ENCODE measurements at places on chromosomes 13 and 19. TPM values are rescaled to one million over a fixed set of nuclear protein-coding genes. Genes with fewer than 3 reads are reported as not detected.

DNA sequence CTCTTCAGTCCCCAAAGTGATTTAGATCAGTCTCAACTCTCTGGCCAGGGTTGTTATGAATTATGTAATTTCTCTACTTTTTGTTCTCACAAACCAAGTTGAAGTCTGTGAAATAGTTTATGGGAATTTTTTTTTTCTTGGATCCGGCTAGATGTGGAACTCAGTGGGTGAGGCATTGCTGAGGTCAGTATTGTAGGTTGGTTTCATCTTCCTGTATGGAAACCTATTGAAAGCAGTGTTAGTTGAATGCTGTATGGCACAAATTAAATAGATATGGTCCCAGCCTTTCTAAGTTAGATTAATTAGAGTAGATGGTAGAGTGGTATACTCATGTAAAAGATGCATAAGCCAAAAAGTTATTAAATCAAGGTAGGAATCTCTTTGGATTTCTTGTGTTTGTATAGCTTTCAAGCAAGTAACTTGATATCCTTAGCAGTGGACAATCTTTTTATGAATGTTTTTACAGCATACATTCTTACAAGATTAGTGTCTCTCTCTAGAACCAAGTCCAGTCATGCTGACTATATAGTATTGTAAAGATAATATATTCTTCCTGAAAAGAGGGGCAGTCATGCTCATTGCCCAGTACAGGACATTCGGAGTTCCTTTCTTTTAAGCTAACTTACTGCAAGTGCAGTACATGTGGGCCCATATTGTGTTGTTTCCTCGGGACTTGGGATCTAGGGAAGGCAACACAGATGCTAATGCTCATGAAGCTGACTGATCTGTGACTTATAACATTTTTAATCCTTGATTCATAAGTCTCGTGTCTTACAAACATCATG is 2541.1 kb downstream of the PCDH9 start:
- DNase-seq = no peak

The GPX4 gene
- total RNA-seq = 213 TPM

DNA sequence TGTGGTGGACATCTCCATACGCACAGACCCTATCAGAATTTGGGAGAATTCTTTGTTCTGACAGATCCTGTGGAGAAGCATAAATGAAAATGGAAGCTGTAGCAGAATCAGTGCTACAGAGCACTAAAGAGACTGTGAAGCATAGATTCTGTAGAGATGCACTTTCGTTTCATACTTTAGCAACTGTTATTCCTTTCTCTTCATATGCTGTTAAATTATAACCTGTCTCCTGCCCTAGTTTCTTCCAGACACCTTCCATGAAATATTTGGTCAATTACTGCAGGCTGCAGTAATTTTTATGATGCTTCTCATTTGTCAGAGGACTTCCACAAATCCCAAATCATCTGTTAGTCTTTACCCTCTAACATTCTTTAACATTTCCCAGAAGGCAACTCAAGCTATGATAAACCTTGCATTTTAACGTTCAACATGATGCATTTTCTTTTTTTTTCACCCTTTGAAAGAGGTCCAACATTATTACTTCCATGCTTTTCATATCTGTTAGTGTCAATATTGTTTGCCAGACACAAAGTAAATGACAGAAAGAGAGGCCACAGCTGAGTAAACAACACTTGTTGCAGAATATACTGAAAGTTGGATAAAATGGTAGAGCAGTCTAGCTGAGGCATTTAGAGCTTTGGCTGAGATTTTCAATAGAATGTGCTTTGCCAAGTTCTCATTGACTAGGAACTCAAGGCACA is 412.7 kb downstream of the LMO7 start:
- no peak for DNase-seq

DNA sequence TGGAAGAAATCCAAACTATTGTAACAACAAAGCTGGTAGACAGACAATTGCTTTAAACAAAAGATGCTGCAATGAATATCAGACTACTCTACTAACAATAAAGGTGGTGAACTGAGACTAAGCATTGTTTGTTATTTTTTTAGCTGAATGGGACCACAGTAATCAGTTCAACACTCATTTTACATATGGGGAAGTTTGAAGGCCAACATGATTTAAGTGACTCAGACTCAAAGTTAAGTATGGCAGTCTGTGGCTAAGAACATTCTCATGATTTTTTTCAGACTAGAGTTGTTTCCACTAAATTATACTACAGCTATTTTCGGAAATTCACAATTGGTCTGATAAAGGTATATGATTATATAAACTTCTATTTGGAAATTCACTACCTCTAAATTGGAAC is 10.4 kb downstream of the EXOSC8 start:
- DNase-seq = no peak

The CHMP2A gene
- total RNA-seq = 95.6 TPM

GRCh38 chr19:55041244-55041626 is 3.2 kb upstream of the GP6 start:
- no peak for DNase-seq

The PCSK4 gene
- 1.3 TPM for total RNA-seq

DNA sequence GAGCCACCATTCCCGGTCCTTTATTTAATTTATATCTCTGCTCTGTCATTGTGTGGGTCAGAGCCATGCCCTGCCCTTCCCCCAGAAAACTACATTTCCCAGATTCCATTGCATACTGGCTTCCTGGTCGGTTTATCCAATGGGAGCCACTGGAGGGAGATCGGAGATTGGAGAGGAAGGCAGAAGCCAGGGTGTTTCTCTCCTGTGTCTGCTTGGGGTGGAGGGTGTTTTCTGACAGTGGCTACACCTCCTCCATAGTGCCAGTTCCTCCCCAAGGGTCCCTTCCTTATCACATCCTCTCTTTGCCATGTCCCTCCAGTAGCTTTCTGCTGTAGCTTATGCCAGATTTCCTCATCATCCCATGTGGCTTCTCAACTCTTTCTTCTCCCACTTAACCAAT is 19.0 kb downstream of the OLFM2 start:
- DNase-seq = no peak

The MAST3 gene
- total RNA-seq = 44.3 TPM

DNA sequence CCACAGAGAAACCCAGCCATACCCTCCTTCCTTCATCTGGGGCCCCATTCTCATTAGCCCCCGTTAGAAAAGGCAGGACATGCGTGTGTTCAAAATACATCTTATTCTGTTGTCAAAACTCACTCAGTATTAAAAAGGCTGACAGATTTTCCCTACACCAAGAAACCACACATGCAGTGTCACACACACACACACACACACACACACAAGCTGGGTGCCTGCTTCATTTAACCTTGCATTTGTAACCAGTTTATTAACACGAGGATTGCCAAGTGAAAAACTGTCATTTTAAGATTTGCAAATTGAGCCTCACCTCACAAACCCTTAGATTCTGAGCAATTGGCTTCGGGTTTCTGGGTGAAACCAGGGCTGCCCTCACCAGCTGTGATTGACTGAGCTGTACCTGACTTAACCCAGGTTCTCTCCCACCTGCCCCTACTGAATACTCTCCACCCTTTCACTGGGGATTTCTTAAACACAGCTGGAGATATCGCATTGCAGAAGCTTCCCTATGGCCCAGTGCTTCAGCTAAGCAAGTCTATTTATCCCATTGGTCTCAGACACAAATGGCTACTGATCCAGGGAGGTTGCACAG is 172.7 kb upstream of the ZNF507 start:
- DNase-seq = no peak

DNA sequence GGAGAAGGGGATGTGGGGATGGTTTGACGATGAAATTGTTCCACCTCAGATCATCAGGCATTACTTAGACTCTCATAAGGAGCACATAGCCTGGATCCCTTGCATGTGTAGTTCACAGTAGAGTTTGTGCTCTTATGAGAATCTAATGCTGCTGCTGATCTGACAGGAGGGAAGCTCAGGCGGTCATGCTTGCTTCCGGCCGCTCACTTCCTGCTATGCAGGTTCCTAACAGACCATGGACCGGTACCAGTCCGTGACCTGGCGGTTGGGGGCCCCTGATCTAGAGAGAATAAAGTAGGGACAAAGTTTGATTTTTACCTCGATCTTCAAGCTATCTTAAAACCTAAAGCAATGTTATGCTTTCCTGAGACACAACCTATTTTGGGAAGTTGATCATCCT is 373.8 kb upstream of the ARGLU1 start:
- DNase-seq = no peak

DNA sequence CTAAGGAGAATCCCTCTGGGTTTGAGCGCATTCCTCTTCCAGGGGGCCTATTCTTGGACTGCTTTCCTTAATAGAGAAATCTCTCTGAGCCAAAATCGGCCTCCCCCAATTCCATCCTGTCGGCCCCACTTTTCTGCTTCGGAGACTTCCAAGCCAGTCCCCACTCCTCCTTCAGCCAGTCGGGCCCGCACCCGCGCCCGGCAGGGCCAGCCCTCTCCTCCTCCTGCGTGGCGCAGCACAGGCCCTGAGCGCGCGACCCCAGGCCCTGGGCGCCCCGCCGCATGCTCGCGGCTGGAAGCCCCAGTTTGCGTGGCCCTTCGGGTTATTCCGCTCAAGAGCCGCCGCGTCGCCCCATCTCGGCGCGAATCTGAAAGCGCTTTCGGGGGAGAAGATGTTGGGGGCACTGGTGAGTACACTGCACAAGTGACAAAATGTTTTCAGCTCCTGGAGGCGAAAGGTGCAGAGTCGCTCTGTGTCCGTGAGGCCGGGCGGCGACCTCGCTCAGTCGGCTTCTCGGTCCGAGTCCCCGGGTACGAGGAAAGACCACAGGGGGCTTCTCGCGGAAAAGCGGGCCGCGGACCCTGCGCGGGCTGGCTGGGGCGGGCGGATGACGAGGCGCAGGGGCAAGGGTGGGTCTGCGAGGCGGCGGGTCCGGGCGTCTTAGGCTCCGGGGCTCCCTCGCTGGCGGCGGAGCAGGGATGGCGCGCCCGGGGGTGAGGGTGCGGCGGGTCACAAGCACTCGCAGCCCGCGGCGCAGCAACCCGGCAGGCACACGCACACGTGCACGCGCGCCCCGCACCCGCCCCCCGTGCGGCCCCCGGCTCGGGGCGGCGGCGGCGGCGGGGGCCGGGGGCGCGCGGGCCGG is at the start of gene IL17D:
IL17D (plus strand) TSS at position 785 of the 865 bp plus-strand sequence. CDS start 303 bp downstream, outside the sequence.
- peak; percentile 40 for DNase-seq

DNA sequence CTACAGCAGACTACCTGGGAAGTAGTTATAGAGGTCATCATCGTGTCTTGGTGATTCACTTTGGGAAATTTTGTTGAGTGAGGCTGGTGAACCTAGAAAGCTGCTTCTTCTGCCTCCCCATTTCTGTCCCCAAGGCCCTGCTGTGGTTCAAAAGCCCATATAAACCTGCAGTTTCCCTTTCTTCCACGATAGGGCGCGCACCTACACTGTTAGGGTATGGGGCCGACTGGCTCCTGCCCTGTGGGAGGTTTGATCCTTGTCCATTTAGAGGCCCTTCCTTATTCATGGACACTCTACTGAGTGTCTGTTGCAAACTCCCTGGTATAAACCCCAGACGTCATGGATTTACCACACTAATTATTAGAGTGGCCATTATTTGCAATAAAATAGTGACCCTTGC is 191.8 kb downstream of the GGACT start:
- DNase-seq = no peak

The PLIN4 gene
- not detected for total RNA-seq

DNA sequence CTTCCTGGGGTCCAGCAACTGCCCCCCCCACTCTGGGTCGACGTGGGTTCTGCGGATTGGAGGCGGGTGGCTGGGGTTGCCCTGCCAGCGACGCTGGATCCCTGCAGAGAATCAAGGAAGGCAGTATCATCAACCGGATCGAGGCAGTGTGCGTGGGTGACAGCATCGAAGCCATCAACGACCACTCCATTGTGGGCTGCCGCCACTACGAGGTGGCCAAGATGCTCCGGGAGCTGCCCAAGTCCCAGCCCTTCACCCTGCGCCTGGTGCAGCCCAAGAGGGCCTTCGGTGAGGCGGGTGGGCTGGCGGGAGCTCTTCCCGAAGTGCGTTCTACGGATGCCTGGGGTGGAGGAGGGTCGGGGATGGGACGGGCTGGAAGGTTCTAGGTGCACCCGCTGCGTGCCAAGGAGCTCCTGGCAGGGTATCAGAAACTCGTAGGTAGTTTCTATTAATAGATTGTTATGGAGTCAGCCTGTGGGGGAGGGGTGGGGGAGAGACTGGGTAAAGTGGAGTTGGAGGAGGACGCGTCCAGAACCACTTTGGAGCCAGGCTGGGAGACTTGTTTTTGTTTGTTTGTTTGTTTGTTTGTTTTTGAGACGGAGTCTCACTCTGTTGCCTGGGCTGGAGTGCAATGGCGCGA is 1.5 kb downstream of the GIPC3 start:
- no peak for DNase-seq

GRCh38 chr13:48184260-48184659 is 48.7 kb upstream of the ITM2B start:
- no peak for DNase-seq

DNA sequence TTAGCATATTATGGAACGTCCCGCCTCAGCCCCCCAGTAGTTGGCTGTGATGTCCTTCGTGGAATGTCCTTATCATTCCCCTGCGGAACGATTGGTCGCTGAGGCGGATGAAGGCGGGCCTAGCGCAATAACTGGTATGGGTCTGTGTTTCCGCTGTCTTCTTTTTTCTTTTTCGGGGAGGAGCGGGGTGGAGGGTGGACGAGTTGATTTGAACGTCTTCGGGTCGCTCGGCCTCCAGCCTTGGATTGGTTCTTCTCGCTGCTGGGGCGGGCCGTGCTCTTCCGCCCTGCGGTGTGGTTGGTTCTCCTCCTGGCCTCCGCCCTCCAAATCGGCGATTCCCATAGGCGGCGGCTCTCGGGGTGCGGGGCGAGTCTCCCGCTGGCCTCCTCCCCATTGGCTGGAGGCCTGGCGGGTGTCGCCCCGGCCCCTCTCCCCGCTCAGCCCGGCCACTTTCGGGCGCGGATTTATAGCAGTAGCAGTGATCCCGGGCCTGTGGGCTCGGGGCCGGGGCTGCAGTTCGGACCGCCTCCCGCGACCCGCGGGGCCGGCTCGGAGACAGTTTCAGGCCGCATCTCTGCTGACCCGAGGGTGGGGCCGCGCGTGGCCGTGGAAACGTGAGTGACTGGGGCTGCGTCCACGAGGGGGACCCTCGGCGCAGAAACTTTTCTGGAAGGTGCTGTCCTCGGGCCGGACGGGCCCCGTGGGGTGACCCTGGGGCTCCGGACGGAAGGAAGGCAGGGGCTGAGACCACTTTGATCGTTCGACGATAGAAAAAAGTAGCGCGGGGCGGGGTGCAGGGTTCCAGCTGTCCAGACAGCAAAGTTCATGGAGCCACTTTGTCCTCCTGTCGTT is 2.1 kb downstream of the ING1 start:
- DNase-seq = peak; percentile 88

GRCh38 chr19:44582581-44583265 is 30.6 kb upstream of the IGSF23 start:
- no peak for DNase-seq

All from activated B cell treated with CpG ODN at 0.5 μM for 24 hours (primary cell).